ENCODE measurements at places on chromosomes 1 and 21.

DNA sequence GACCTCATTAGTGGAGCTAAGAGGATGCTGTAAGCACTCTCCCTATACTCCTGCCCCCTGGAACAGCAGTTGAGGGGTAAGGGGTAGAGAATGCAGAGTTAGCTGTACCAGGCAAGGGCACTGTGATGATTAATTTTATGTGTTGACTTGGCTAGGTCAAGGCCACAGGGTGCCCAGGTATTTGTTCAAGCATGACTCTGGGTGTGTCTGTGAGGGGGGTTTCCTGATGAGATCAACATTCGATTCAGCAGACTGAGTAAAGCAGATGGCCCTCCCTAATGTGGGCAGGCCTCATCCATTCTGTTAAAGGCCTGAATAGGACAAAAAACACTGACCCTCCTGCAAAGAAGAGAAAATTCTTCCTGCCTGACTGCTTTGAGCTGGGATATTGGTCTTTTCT, 110.8 kb downstream of the KCND3 start:
- DNase-seq = no peak

- DNase-seq = no peak
Measured at GRCh38 chr1:197598935-197599334, 176.3 kb downstream of the DENND1B start.

DNA sequence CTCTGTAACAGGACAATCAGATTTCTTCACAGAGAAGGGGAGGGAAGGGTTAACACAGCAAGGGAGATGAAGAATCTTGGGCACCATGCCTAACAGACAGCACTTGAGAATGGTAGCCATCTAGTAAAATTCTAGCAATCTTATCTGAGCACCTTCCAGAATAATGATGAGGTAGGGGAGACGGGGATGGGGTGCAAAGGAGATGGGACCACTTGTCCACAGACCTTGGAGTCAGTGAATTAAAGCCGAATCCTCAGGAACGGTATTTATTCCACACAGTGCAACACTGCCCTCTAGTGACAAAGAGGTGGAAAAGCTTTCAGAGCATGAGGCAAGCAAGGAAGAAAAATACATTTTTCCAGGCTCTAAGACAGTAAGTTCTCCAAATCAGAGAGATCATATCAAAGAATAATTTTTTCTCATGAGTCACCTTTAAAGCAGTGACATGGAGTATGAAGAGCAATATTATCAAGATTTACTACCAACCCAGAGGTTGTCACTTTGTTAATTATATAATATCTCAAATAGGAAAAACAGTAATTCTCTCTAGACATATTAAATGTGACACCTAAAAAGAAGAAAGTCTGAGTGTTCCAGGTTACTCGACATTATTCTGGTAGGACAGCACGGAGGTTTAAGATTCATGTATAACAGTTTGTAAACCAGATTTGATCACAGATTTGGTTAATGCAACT, 43.3 kb upstream of the LPAR3 start:
- no peak for DNase-seq

- DNase-seq = no peak
Measured at GRCh38 chr1:157119008-157119407, 19.2 kb downstream of the ETV3 start.

GRCh38 chr1:170354690-170355089, 177.3 kb upstream of the GORAB start:
- no peak for DNase-seq

Data from left lobe of liver (tissue), 2 donors.